ENCODE measurements at places on chromosomes 7 and 10. TPM values are rescaled to one million over a fixed set of nuclear protein-coding genes. Genes with fewer than 3 reads are reported as not detected.

The CHAT gene
- total RNA-seq, result not detected

The WDR86 gene
- total RNA-seq, result 0.13 TPM

The FAM13C gene
- under 0.01 TPM for total RNA-seq

The CHN2 gene
- total RNA-seq, result not detected

The AFAP1L2 gene
- total RNA-seq, result 6.8 TPM

The KCNMA1 gene
- total RNA-seq, result 16.3 TPM

The TMEM26 gene
- total RNA-seq, result under 0.01 TPM

The TBC1D12 gene
- 11.3 TPM for total RNA-seq

The KLF14 gene
- not detected for total RNA-seq

The TUBAL3 gene
- 0.26 TPM for total RNA-seq

The NEBL gene
- total RNA-seq, result 18.7 TPM

The SLC39A12 gene
- total RNA-seq, result not detected

The ADARB2 gene
- total RNA-seq, result 0.13 TPM

The FOXI2 gene
- not detected for total RNA-seq

The PPP1R17 gene
- not detected for total RNA-seq

The FUOM gene
- 23.2 TPM for total RNA-seq

The HMX2 gene
- total RNA-seq, result not detected

The SEPTIN14 gene
- not detected for total RNA-seq

The ACHE gene
- total RNA-seq, result not detected

The AKR1C8 gene
- total RNA-seq, result not detected

The RELN gene
- not detected for total RNA-seq

The HOXA7 gene
- total RNA-seq, result not detected

The AGMO gene
- under 0.01 TPM for total RNA-seq

The CYP26A1 gene
- total RNA-seq, result not detected

The KLHL7 gene
- 28.7 TPM for total RNA-seq

The NKX1-2 gene
- total RNA-seq, result 2.1 TPM

The ZNF485 gene
- total RNA-seq, result 4.7 TPM

The SPDYE16 gene
- not detected for total RNA-seq

The HPSE2 gene
- total RNA-seq, result not detected

The AMZ1 gene
- not detected for total RNA-seq

The IL15RA gene
- 0.51 TPM for total RNA-seq

The LIPJ gene
- not detected for total RNA-seq

The PTF1A gene
- total RNA-seq, result not detected

The PDIA4 gene
- total RNA-seq, result 219 TPM

The NAT16 gene
- total RNA-seq, result not detected

The FZD1 gene
- 4.1 TPM for total RNA-seq

The CH25H gene
- not detected for total RNA-seq

The SERPINE1 gene
- 20.6 TPM for total RNA-seq

The ANLN gene
- total RNA-seq, result 1.2 TPM

The LIPK gene
- total RNA-seq, result 0.13 TPM

The CCZ1 gene
- 42.9 TPM for total RNA-seq

The FLNC gene
- total RNA-seq, result 0.64 TPM

The SPDYE11 gene
- total RNA-seq, result not detected

The DNAJB9 gene
- total RNA-seq, result 85.0 TPM

The C7orf25 gene
- 3.7 TPM for total RNA-seq

The ADCY1 gene
- 1.0 TPM for total RNA-seq

The ATP5MK gene
- 131 TPM for total RNA-seq

The TAS2R4 gene
- total RNA-seq, result 1.8 TPM

The PON3 gene
- 0.64 TPM for total RNA-seq

The IGFBP3 gene
- 7.8 TPM for total RNA-seq

The FBXW4 gene
- 49.5 TPM for total RNA-seq

The CFTR gene
- under 0.01 TPM for total RNA-seq

The GATA3 gene
- total RNA-seq, result under 0.01 TPM

The NEURL1 gene
- 1.1 TPM for total RNA-seq
